Esophagus mucosa (tissue), 1 donor: ENCODE measurements at places on chromosomes 11 and 22. TPM values are rescaled to one million over a fixed set of nuclear protein-coding genes. Genes with fewer than 3 reads are reported as not detected.

LMO2 gene
- 11.7 TPM for total RNA-seq

TEX54 gene
- not detected for total RNA-seq

PARVB gene
- 6.7 TPM for total RNA-seq

DDIAS gene
- 8.9 TPM for total RNA-seq

INS gene
- total RNA-seq: not detected

- no peak for ATAC-seq
These were observed 42.7 kb upstream of the CYP2D6 start for GRCh38 chr22:42173183-42173926.

DNA sequence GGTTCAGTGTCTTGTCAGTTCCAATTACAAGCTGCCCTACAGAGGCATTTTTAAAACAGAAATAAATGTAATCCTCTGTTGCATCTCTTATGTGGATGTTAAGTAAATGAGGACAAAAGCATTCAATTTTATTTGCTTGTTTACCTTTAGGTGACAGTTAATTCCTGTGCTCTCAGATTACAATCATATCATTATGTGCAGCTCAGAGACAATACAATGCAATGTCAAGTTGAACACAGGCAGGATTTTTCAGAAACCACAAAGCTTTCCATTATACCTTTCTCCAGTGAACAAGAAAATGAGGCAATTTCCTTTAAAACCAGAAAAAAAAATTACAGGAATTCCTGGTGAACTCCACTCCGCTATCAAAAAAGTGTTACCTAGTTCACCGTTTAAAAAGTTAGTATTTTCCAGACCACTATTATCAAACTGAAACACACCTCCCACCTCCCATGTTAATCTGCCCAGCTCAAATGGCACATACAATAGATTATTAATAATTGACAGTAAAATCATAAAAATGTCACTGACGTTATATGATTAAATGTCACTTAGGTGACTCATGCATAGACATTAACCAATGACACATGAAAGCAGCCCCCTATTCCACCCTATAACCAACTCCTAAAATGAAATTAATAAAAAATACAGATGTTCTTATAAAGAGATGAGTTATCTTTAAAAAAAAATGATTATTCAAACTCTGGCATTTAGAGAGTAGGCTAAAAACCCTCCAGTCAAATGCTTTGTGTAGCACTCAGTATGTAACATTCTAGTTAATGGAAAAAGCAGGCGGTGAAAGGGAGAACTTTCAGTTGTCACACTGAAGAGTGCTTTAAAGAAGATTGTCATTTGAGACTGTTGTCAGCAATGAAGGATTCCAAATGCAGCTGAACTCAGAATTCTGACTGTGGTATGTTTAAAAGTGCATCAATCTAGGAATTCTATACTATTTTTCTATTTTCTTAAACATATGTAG, 98.6 kb downstream of the MUC15 start:
- no peak for ATAC-seq

DNA sequence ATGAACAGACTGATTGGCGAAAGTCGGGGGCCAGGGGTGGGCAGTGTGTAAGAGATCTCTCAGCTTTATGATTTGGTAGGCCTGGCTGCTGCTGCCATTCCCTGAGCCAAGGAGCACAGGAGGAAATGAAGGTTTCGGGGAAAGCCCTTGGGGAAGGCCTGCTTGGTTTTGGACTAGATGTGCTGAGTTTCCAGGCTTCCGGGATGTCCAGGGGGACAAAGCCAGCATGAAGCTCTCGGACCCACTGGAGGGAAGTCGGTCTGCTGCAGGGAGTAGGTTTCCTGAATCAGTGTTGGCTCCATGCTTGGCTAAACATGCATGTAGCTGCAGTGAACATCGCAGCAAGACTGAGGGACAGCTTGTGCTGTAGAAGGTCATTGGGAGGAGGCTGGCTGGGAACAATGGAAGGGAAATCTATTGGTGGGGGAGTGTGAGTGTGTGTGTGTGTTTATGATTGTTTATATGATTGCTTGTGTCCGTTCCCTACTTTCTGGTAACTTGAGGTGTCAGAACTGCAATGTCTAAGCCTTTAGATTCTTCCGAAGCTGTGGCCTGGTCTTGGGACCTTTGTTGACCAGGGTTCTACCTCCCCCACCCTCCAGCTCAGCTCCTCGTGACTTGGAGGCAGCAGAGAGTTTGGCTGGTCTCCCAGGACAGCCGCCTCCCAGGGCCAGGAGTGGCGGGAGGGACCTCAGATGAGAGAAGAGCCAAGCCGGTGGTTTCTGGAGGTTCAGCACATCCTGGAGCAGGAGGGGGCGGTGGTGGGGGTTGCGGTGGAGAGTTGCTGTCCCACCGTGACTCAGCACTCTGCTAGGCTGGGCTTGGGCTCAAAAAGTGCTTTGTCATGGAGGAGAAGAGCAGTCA, 4.0 kb upstream of the FTH1 start:
- peak; percentile 48 for ATAC-seq

DNA sequence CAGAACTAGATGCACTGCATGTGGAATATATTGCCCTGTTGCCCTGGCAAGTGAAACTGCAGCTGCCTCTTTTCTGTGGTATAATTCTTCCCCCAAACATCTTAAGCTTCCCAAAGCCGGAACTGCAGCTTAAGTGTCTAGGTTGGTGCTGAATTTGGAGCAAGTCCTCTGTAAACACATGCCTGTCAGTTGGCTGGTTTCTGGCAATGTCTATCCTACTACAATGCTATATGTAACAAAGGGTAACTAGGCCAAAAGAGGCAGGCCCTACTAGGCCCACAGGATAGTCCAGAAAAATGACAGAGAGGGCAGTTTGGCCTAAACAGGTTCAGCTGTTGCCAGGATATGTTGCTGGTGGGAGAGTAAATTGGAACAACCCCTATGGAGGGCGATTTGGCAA, 27.9 kb downstream of the ASCC2 start:
- ATAC-seq: no peak

DNA sequence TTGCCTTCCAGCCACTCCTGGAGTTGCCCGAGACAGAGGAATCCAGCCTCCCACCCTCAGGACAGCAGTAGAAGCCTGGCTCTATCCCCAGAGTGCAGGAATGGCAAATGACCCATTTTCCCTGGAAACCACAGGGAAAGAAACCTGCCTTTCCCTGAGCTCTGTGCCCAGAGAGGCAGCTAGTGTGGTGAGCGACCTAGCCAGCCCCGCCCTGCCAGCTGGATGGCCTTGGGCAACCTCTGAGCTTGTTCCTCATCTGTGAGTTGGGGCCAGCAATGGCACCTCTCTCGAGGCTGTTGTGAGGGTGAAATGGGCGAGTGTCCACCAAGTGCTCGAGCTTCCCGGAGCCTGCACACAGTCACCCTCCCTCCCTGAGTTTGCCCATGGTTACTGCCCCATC, 3.7 kb downstream of the OMP start:
- ATAC-seq: no peak

- ATAC-seq: no peak
These were observed 18.0 kb downstream of the PAAF1 start for GRCh38 chr11:73894725-73895335.

- no peak for ATAC-seq
These were observed 150.6 kb downstream of the OPCML start for GRCh38 chr11:133381761-133382130.

DNA sequence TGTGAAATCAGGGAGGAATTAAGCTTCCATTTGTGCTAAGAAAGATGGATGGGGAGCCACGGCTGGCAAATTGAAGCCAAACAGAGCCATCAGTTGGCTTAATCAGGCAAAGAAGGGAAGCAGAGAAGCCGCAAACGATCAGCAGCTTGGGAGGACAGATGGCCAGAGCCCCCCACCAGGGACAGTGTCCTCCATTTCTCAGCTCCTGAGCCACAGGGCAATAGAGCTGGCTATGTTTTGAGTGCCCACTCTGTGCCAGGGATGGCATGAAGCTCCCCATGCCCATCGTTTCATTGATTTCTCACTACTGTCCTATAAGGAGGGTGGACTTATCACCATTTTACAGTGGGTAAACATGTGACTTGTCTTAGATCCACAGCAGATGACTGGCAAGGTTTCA, 126.3 kb upstream of the ASPHD2 start:
- ATAC-seq: no peak

DNA sequence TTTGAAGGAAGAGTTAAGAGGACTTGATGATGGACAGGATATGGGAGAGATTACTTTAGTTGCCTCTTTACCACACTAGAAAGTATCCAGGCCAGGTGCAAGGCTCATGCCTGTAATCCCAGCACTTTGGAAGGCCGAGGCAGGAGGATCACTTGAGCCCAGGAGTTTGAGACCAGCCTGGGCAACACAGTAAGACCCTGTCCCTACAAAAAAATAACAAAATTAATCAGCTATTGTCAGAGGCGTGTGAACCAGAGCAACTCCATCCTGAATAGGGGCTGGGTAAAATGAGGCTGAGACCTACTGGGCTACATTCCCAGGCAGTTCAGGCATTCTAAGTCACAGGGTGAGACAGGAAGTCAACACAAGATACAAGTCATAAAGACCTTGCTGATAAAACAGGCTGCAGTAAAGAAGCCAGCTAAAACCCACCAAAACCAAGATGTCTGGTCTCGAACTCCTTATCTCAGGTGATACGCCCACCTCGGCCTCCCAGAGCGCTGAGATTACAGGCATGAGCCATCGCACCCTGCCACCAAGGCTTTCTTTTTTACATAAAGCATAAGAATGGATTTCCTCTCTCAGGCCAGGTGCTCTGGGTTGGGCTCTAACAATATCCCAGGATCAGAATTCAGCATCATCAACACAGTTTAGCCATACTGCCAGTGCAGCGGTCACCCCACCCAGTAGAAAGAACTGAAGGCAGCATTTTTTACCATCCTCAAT, 17.8 kb downstream of the PI4KA start:
- ATAC-seq: no peak

- peak; percentile 83 for ATAC-seq
These were observed 35.2 kb upstream of the CLDN5 start for GRCh38 chr22:19559324-19559811.

- no peak for ATAC-seq
These were observed 555.0 kb downstream of the BRD1 start for GRCh38 chr22:49272546-49273125.

GRCh38 chr11:111772535-111772934, 6.3 kb upstream of the PPP2R1B start:
- no peak for ATAC-seq

GRCh38 chr11:16785520-16786128, 47.2 kb downstream of the C11orf58 start:
- peak; percentile 57 for ATAC-seq

DNA sequence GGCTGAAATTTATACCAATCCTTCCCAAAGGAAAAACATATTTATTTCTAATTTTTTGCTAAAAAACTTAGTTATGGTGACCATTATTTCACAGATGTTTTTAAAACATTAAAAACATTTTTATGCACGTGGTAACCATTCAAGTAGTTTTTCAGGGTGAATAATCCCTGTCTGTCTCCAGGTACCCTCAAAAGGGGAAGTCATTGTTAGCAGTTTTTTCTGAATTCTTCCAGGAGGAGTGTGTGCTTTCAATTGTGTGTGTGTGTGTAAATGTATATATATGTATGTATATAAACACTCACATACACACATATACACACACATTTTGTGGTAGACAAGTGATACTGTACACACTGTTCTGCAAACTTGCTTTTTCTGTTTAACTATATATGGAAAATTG, 43.9 kb downstream of the MIAT start:
- no peak for ATAC-seq

- ATAC-seq: no peak
These were observed 78.6 kb upstream of the GRK3 start for GRCh38 chr22:25485626-25486545.

DNA sequence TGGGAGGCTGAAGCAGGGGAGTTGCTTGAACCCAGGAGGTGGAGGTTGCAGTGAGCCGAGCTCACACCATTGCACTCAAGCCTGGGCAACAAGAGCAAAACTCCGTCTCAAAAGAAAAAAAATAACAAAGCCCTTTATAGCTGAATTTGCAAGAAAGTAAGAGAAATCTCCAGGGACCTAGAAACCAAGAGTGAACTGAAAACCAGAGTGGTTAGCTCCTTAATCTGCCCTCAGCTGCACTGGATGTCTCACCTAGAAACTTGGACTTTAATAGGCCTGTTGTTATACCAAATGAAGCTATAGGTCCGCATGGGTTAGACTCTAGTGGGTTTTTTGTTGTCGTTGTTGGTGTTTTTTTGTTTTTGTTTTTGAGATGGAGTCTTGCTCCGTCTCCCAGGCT, 4.1 kb downstream of the NEU3 start:
- ATAC-seq: no peak

GRCh38 chr11:59756558-59756840, 1.3 kb downstream of the STX3 start:
- peak; percentile 37 for ATAC-seq

GRCh38 chr11:20303391-20303965, 60.0 kb upstream of the HTATIP2 start:
- no peak for ATAC-seq

- peak; percentile 50 for ATAC-seq
These were observed 101.2 kb downstream of the BCR start for GRCh38 chr22:23281406-23282088.

GRCh38 chr11:65426839-65427690, 4.5 kb downstream of the NEAT1 start:
- peak; percentile 7 for ATAC-seq

DNA sequence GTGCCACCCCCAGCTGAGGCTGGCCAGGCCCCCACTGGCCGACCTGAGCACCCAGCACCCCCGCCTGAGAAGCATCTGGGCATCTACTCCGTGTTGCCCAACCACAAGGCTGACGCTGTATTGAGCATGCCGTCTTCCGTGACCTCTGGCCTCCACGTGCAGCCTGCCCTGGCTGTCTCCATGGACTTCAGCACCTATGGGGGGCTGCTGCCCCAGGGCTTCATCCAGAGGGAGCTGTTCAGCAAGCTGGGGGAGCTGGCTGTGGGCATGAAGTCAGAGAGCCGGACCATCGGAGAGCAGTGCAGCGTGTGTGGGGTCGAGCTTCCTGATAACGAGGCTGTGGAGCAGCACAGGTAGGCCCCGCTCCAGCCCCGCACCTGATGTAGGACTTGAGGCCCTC, 4.7 kb downstream of the ZBTB16 start:
- no peak for ATAC-seq

GRCh38 chr11:86519064-86519911, 144.6 kb downstream of the CCDC81 start:
- ATAC-seq: no peak

GRCh38 chr11:1208394-1209261, 14.2 kb upstream of the MUC5B start:
- ATAC-seq: no peak

DNA sequence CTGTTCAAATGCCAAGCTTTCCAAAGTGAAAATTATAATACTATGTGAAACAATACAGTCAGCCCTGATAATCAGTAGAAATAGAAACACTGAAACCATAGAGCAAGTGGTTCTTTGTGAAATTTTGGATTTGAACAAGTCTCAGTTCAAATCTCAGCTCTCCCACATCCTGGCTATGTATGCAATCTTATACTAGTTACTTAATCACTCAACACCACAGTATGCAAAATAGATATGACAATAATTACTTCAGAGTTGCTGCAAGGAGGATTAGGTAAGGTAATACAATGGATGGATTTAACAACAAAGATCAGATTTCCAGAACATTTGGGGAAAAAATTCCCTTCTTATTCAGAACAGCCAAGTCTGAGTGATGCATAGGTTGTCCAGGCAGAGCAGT, 851.8 kb upstream of the CCDC90B start:
- ATAC-seq: no peak

GRCh38 chr11:32895471-32895870, 2.9 kb downstream of the QSER1 start:
- ATAC-seq: no peak

GRCh38 chr11:123853038-123853437, 32.4 kb downstream of the TMEM225 start:
- ATAC-seq: no peak

- no peak for ATAC-seq
These were observed 45.3 kb downstream of the ZBTB44 start for GRCh38 chr11:130269326-130269943.
